A172 (cell line): ENCODE measurements at places on chromosomes 11 and 22. TPM values are rescaled to one million over a fixed set of nuclear protein-coding genes. Genes with fewer than 3 reads are reported as not detected.

FGF19 gene
- not detected in 2 replicates for total RNA-seq

RIC3 gene
- 1.1 TPM in 1 of 2 replicates, not detected in the other for total RNA-seq

CCDC188 gene
- total RNA-seq = not detected in 2 replicates

ARHGAP8 gene
- not detected in 2 replicates for total RNA-seq

UBQLNL gene
- total RNA-seq = not detected in 2 replicates

GRIK4 gene
- total RNA-seq = not detected in 2 replicates

PDGFD gene
- total RNA-seq = 14.4 and 15.8 TPM in 2 replicates

NNMT gene
- 109 and 204 TPM in 2 replicates for total RNA-seq

MS4A15 gene
- not detected in 2 replicates for total RNA-seq

FOLH1 gene
- total RNA-seq = not detected in 2 replicates

OR8B8 gene
- not detected in 2 replicates for total RNA-seq
